GDM1 (cell line): ENCODE measurements at places on chromosomes 13 and 19.

DNA sequence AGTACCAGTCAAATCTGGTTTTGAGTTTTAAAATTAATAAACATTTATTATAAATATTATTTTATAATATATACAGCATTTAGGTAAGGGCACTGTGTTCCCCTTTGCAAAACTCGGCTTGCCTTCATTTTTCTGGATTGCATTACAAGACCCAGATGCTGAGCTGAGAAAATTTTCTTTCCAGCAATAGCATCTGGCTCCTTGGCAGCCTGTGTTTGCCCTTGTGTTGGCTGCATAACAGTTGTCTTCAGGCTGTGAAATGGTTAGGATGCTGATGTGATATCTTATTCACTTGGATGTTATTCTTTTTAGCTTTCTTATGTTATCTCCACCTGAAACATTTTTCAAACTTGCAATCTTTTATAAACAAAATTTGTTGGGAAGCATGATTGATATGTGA, 784.4 kb downstream of the DACH1 start:
- DNase-seq: no peak

GRCh38 chr13:21736926-21737325, 66.1 kb downstream of the FGF9 start:
- DNase-seq: no peak

DNA sequence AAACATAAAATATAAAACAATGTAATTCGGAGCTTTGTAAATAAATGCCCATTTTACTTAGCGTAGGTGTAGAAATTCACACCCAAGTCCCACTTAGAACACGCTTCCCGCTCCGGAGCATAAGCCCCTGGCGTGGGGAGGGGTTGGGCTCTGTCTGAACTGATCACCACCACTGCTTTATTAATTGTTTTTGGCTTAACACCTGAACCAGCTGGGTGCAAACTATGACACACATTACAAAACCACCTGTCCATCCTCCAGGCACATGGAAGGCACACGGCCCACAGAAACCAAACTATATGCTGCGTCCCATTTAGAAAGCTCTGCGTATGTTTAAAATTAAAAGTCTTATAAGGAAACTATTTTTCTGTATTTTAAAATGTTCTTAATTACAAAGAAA, 25.9 kb downstream of the RASA3 start:
- no peak for DNase-seq

DNA sequence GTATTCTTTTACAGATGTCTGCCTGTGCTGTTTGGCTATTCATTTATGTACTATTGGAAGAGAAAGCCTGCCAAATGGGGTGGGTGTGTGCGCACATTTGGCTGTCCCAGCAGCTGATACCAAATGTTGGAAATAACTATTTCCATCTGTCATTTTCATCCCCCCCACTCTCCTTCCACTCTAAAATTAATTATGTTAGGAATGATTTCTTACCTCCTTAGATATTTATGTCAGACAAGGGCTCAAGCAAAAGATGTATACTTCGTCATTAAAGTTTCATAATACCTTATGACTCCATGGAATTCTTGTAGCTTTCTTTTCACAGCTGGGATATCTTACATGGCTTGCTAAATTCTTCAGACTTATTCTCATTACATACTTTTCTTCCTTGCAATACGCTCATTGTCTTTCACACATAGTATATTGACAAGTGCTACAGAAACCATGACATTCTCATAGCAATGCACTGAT, 18.6 kb downstream of the ITM2B start:
- no peak for DNase-seq

- DNase-seq: no peak
These were observed 1027.3 kb downstream of the UQCRFS1 start for GRCh38 chr19:28185646-28186045.

- DNase-seq: no peak
These were observed 3.6 kb downstream of the POU4F1 start for GRCh38 chr13:78599645-78600279.

GRCh38 chr13:100608489-100608888, 19.9 kb upstream of the GGACT start:
- no peak for DNase-seq

- DNase-seq: no peak
These were observed 1.5 kb downstream of the RNF6 start for GRCh38 chr13:26220575-26220974.

DNA sequence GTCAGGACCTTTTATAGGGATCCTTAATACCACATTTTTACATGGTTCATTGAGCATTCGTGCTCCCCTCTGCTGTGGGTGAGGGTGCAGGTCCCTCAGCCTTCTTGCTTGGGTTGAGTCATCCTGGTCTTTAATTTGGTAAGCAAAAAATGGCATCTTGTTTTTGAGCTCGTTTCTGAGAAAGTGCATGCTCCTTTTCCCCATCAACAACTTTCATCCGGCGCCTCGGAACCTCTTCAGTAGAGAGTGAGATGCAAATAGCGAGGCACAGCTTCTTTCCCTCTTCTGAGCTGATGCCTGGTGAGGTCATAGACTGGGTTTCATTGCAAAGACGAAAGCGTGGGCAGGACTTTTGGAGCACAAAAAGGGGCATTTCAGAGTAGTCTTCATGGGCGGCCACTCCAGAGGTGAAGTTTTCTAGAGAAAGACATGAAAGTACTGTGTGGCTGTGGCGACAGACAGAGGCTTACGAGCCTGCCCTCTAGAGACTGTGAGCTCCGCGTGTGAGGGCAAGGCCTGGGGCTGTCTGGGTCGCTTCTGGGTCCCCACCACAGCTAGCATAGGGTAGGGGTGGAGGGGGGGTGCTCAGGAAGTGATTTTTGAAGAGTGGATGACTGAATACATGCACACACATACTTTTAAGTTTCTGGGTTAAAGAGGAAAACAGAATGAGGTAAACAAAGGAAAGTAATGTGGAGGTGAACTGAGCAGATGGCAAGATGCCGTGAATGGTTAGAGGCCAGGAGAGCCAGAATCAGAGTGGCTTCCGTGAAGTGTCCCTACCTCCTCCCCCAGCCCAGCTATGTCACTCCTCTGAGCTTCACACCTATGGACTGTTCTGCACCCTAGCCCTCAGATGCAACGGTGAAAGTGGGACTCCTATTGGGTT, 44.3 kb downstream of the BBC3 start:
- no peak for DNase-seq

DNA sequence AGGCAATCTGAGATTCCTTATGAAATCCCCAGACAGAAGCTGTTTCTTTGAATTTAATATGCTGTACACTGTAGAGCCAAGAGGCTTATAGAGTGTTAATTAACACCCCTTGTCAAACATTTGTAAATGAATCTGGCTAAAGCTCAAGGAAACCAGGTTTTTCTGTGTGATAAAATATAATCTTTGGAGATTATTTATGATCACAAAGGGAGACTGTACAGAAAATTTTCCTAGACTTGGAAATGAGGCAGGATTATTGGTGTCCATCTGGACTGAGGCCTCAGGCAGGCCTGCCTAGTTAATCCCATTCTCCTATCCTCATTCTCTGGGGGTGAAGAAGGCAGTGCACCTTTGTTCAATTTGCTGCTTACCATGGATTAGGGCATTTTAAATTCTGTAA, 17.8 kb downstream of the KL start:
- no peak for DNase-seq
